ENCODE measurements at places on chromosomes 4 and X. TPM values are rescaled to one million over a fixed set of nuclear protein-coding genes. Genes with fewer than 3 reads are reported as not detected.

DNA sequence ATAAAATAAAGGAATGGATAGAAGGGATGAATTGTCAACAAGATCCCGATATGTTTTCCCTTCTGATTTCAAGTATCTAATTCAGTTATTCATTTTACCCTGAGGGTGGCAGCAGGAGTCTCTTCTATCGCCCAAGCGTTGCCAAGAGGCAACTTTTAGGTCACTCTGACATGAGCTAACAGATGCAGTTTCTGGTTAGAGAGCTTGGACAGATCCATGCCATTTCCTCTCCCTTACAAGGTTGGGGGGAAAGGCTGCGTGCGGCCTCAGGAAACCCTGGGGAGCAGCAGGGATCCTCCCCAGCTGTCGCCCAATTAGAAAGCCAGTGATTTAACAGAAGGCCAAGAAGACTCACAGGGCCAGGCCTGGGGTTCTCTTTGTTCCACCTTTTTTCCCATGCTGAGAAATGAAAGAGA is 35.3 kb upstream of the WAS start:
- DNase-seq, result peak; percentile 55

GRCh38 chrX:65671286-65671685 is 3.8 kb downstream of the MSN start:
- DNase-seq, result no peak

DNA sequence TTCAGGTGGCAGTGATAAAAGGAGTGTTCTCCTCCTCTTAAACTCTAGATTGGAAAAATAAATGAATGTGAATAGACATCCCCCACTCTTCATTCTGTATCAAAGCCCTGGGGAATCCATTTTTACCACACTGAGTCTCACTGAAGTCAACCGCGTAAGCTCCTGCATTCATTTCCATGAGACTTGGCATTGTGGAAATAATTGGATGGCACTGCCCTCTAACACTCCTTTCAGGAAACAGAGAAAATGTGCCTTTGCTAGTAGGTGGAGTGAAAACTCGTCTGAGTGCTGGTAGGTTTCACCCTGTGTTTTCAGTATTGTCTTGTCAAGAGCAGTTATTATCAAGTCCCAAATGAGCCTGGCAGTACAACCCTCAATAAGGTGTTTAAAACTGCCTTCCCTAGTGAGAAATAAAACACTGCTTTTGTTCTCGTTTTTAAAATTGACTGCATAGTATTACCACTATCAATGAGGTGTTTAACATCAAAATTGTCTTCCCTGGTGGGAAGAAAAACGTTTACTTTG is 9.7 kb upstream of the CDKN2AIP start:
- no peak for DNase-seq

DNA sequence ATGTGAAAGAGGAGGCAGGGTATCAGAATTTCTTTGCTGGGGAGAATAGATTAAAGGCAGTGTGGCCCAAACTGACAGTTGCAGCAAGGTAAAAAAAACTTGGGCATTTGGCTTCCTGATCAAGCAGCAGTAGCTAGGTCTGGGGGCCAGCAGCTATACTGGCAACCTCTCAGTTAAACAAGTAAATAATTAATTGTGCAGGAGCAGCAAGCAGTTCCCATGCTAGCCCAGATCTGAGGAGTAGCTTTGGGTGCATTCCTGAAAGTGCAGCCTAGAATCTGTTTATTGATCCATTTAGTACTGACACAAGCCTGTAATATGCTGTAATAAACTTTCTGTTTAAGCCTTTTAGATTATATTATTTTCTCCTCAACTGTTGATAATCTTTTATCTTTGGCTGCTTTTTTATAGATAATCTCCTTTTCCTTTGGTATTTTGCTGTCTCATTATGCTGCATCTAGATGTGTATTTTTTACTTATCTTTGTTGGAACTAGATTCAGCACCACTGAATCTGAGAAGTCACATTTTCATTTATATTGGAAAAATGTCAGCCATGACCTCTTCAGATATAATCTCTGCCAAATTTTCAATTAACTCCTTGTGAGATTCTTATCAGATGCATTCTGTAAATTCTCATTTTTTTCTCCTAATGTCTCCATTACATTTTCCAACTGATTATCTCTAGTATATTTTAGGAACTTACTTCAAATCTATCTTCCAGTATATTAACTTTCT is 276.3 kb downstream of the STPG2 start:
- no peak for DNase-seq

The DCX gene
- not detected for polyA plus RNA-seq

DNA sequence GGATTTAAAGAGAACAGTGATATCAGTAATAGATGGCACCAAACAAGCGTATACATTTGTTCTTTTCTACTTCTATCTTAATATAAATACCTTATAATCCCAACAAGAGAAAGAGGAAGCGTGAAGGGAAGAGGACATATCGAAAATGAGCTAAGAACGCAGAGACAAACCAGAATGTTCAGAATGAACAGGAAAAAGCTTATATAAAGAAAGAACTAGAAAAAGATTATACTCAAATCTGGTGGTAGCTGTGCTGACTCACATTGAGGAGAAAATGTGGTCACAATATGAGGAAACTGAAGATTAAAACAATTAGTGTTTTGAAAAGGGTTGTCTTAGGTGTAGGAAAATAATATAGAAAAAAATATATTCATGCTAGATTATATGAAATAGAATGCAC is 2.0 kb upstream of the GPR34 start:
- DNase-seq, result no peak

The BANK1 gene
- 0.13 TPM for polyA plus RNA-seq

GRCh38 chr4:74549936-74550335 is 105.0 kb downstream of the AREG start:
- no peak for DNase-seq

The ANXA5 gene
- polyA plus RNA-seq, result 264 TPM

The INTS6L gene
- polyA plus RNA-seq, result 0.47 TPM

The MAGEC2 gene
- polyA plus RNA-seq, result not detected

DNA sequence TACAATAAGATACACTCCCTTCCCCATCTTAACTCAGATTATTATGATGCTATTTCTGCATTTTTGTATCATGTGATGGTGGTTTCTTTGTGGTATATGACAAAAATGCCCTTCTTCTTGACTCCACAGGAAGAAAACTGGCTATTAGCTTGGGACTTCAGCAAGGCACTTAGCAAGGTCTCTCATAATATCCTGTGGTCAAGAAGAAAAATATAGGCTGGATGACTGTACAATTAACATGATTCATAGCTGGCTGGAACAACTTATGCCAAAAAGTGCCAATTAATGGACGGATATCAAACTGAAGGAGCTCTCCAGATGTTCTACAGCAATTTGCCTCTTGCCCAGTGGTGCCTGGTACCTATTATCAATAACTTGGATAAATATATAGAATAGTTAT is 2.3 kb upstream of the MID1IP1 start:
- DNase-seq, result no peak

GRCh38 chrX:108036298-108036973 is 8.4 kb upstream of the VSIG1 start:
- no peak for DNase-seq

- DNase-seq, result no peak
These were observed 219.2 kb downstream of the ARAP2 start for GRCh38 chr4:36024901-36025660.

The TCEAL1 gene
- 18.7 TPM for polyA plus RNA-seq

The BTC gene
- polyA plus RNA-seq, result 0.18 TPM

GRCh38 chrX:140149761-140150160 is 184.4 kb upstream of the CXorf66 start:
- DNase-seq, result no peak

- no peak for DNase-seq
These were observed 84.2 kb downstream of the HPRT1 start for GRCh38 chrX:134544135-134544512.

The MAGEB10 gene
- polyA plus RNA-seq, result not detected

- peak; percentile 91 for DNase-seq
These were observed at the start of gene MANBA for GRCh38 chr4:102760645-102761295. Gene MANBA, minus strand, starts transcription at chr4:102760968. Its CDS starts 74 bp downstream, at chr4:102760894.

GRCh38 chr4:136651932-136652331 is 880.4 kb downstream of the PCDH18 start:
- no peak for DNase-seq

Measured in psoas muscle (tissue), 8 donors.